ENCODE measurements at places on chromosomes 3 and 15.

- DNase-seq: no peak
These were observed 63.9 kb downstream of the IMPG2 start for GRCh38 chr3:101256511-101256910.

- DNase-seq: no peak
These were observed 29.3 kb upstream of the INSYN1 start for GRCh38 chr15:73782344-73782959.

GRCh38 chr3:124383846-124384466 is 346.3 kb upstream of the UMPS start:
- no peak for DNase-seq

- DNase-seq: no peak
These were observed 21.4 kb downstream of the CCDC191 start for GRCh38 chr3:114034787-114035545.

DNA sequence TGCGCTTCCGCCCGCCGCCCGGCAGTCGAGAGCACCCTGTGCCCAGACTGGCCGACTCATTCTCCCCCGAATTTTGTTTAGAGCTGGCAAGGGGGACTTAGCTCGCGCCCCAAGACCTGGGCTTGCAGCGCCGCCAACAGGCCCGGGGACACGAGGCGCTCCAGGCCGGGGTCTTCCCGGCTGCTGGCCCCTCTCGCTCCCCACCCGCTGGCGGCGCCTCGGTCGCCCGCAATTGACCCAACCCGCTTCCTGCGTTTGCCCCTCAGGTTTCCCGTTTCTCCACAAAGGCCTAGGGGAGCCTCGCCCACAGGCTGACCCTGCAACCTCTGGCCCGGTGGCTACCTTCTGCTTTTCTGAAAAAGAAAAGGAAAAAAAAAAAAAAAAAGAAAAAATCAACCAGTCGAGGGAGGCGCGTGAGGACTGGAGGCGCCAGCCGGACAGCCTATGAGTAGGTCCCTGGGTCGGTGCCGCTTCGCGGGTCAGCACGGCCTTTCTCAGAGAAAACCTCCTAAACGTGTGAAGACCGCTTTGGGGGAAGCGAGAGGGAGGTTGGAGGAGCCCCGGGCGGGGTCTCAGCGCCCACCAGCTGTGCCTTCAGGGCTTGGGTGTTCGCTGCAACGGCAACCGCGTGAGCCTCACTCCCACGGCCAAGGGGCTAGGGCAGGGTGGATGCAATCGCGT is 7.2 kb downstream of the FOXL2 start:
- no peak for DNase-seq

DNA sequence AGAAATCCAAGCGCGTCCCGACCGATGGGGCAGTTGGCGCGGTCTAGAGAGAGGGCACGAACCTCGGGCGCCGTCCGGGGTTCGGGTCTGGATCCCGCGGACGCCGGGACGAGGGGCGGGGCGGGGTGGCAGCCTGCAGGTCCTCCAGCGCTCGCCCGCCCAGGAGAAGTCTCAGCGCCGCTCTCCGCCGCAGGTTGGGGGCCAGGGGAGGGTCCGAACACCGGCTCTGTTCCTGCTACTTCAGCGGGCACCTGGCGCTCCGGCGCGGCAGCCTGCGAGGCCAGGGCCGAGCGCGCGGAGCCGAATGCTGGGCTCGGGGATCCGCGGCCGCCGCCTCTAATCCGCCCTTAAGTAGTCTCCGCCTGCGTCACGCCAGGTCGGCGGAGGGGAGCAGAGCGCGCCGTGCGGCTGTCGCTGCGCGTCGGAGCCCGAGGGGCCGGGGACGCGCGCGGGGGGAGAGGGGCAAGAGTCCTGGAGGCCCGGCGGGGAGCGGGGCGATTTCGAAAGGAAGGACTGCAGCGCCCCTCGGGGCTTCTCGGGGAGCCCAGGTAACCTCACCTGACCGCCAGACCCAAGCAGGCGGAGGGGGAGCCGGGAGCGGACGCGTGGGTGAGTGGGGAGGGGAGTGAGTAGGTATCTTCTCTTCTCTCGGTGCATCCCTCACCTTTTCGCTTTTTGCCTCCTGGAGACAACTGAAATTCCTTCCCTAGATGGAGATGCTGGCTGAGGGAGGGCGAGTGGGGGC is at the start of gene GJD2:
TSS of gene GJD2 (minus strand) at position 325 of the 745 bp plus-strand sequence. CDS start 510 bp downstream, outside the sequence.
- no peak for DNase-seq

DNA sequence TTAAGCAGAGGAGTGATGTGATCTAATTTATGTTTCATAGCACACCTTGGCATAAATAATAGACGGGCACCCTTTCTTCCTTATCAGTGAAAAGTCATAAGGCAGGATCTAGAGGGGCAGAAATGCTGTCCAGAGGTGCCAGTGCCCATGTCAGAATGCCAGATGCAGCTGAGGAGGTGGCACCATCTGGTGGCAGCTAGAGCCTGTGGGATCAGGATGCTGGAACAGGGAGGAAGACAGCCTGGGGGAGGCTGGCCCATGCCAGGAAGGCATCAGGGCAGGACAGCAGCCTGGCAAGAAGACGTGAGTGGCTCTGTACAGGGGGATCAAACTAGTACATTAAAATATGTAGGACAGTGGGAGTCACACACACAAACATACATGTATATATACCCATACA is 16.5 kb downstream of the MYH15 start:
- DNase-seq: no peak

DNA sequence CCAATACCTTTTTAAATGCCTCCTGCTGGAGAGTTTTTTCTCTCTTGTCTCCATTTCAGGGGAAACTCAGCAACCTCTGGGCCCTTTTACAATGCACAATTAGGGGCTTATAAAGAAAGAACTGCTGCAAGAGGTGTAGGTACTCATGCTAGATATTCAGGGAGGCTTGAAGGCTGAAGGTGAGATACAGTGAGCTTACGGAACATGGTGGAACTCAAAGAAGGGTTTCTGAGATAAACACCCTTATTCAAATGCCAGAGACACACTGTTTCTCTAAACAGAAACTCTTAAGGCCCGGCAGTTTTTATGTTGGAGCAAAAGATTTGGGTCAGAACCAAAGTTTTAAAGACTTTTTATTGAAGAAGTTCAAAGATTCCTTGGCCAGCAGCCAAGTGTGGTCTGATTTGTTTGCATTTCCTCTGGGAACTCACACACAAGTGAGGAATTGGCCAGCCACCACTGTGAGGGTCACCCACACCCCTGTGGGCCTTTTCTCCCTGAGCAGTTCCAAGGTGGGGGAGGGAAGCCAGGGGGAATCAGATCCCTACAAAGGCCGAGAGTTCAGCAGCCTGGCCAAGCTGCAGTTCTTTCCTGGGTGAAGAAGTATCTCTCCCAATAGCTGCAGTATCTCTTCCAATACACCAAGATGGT is 47.8 kb downstream of the TNFAIP8L3 start:
- no peak for DNase-seq

- DNase-seq: no peak
These were observed 238.8 kb downstream of the OPA1 start for GRCh38 chr3:193831495-193832455.

- no peak for DNase-seq
These were observed 89.3 kb downstream of the ALCAM start for GRCh38 chr3:105456017-105456416.

DNA sequence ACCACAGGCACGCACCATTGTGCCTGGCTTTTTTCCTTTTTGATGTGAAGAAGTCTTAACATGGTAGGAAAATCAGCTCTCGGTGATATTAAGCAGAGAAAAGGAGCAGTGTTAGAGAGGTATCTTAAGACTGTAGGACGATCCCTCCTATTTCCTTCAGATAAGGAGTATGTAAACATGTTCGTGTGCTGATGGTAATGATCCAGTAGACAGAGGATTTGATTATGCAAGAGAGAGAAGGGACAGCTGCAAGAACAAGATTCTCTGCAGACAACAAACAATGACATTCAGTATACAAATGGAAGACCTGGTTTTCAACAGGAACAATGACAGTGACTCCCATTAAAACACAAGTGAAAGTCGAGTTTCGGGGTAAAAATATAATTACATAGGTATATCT is 95.1 kb upstream of the MELTF start:
- no peak for DNase-seq

DNA sequence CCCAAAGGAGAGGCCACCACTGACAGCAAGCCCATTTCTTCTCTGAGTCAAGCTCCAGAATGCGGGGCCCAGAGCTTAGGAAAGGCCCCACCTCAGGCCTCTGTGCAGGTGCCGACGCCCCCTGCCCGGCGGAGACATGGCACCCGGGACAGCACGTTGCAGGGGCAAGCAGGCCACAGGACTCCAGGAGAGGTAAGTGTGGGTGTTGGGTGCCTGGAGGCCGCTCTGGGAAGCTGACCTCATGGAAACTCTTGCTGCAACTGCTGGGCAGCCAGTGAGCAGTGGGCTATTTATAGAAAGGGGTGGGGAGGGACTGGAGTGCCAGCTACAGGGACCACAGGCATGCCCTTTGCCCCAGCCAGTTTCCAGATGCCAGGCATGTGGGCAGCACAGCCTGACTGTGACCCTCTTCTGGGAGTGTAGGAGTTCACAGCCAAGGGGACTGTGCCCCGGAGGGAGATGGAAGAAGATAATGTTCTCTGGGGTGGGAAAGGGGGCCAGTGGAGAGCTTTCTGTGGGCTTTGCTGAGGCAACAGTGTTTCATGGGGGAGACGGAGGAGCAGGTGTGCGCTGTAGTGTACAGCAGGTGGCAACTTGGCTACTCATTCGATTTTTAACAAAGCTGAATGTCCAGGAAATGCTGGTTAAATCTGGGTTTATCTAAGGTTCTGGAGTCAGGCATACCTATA is 23.7 kb downstream of the ALPK3 start:
- no peak for DNase-seq

DNA sequence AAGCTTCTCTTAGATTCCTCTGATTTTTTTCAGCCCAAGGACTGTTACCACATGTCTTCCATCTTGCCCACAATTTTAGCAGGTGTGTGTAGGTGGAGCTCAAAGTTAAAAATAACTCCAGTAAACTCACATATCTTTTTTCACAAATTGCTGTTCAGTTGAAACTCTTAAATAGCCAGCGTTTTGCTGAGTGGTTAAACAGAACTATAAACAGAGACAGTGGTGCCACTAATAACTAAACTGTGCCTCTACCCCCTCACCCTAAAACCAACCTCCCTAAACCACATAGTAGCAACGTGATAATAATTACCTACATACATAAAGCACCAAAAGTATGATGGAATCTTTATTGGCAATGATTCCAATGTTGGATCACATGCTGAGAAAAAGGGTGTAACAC is 525.1 kb downstream of the PDCD6IP start:
- DNase-seq: no peak

DNA sequence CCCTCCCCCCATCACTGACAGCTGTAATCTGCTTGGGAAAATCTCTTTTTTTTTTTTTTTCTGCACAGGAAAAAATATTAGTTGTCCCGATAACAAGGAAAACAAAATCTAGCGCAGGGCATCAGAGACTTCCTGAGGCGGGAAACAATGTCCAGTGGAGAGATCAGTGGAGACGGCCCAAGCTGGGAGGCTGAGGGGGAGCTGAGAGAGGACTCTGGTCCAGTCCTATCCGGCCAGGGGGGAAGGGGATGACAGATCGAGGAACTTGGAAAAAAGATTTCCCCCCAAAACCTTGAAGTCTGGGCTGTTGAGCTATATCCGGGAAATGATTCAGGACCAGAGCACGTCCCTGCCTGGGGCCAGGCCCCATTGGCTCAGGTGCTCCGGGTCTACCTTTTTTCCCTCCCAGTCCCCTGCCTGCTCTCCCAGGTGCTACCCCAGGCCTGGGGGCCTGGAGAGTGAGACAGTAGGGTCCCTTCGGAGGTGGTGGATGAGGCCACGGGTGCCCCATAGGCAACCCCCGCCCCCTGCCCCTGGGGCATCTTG is 14.0 kb upstream of the DLL4 start:
- DNase-seq: no peak

- no peak for DNase-seq
These were observed 388.5 kb upstream of the THBS1 start for GRCh38 chr15:39192351-39192750.

DNA sequence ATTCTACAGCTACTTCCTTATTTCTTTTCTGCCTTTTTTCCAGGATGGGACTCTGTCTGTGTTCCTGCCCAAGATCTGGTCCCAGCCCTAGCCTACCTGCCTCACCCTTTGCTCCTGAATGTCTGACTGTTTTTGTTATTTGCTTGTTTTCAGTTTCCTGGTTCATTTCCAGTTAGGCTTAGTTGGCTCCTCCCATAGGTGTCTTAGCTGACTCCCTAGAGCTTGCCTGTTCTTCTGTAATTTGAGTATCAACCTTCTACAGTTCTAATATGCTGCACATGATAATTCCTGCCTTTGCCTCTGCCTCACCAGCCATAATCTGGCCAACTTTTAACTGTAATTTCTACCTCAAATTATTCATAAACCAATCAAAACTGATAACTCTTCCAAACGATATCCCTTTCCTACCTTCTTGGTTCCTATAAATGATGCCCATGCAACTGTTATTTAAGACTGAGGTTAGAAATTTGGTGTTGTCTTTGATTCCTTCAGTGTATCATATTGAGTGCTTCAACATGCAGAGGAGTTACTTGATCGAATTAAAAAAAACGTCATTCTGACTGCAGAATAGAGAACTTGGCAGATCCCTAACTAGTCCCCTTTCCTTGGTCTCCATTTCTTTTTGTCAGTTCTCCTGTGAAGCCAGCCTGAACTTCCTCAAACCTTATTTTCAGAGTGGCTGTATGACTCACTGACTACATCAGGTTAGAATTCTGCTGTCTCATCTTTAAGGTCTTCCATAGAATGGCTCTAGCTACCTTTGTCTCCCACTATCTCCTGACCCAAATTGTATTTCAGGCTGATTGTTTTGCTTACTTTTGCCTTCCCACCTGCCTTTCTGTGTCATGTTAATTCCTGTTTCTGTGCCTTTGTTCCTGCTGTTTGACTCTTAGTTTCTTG is 8.4 kb downstream of the GOLM2 start:
- peak; percentile 11 for DNase-seq

DNA sequence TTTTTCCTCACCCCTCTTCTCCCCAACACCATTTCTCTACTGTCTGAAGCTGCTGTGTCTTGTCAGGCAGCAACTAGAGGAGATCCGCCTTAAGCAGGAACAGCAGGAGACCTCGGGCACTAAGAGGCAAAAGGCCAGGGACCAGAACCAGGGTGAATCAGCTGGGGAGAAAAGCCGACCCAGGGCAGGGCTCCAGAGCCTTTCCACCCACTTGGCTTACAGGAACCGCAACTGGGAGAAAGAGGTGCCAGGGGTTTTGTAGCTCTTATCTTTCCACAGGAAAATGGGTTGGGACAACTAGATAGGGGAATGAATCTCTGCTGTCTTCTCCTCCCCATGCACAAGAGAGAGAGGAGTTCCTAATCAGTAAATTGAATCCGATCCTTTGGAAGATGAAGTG is 3.0 kb upstream of the NGRN start:
- no peak for DNase-seq

- DNase-seq: no peak
These were observed 118.0 kb downstream of the FOXP1 start for GRCh38 chr3:71465371-71466036.

DNA sequence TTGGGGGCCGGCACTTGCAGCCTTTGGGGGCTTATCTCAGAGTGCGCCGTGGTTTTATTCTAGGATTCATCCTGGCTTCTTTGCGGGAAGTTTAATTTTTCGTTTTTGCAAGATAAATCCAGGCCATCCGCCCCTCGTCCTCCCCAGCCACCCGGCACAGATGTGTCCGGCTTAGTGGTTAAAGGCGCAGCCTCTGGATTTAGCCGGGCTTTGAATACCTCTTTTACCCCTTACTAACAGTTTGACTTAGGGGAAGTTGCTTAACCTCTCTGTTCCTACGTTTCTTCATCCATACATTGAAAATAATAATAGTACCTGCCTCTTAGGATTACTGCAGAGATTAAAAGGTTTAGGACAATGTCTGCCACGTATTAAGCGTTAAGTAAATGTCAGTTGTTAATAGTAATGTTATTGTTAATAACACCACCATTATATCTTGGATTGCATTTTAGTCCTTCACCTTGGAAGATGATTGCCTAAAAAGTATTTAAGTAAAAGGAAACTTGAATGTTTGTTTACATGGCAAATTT is 714 bp downstream of the ECT2 start:
- DNase-seq: no peak

Data from SJSA1 (cell line).